ENCODE measurements at places on chromosomes 16 and 17.

DNA sequence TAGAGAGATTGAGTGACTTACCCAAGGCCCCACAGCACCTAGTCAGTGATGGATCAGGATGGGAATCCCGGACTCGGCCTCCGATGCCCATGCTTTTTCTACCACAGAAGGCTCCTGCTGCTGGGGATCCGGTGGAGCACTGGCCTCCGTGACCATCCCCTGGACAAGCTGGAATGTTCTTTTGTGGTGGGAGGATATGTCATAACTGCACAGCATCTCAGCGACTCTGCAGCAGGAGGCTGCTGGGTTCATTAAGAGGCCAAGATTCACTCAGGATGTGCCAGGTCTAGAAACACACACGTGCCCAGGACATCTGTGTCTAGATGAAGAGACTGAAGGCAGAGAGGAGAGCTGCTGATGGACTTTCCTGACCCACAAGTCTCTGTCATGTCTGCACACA, 34.7 kb upstream of the NGFR start:
- DNase-seq, result no peak

- no peak for DNase-seq
Observed at GRCh38 chr16:49528866-49529288, 155.3 kb downstream of the C16orf78 start.

DNA sequence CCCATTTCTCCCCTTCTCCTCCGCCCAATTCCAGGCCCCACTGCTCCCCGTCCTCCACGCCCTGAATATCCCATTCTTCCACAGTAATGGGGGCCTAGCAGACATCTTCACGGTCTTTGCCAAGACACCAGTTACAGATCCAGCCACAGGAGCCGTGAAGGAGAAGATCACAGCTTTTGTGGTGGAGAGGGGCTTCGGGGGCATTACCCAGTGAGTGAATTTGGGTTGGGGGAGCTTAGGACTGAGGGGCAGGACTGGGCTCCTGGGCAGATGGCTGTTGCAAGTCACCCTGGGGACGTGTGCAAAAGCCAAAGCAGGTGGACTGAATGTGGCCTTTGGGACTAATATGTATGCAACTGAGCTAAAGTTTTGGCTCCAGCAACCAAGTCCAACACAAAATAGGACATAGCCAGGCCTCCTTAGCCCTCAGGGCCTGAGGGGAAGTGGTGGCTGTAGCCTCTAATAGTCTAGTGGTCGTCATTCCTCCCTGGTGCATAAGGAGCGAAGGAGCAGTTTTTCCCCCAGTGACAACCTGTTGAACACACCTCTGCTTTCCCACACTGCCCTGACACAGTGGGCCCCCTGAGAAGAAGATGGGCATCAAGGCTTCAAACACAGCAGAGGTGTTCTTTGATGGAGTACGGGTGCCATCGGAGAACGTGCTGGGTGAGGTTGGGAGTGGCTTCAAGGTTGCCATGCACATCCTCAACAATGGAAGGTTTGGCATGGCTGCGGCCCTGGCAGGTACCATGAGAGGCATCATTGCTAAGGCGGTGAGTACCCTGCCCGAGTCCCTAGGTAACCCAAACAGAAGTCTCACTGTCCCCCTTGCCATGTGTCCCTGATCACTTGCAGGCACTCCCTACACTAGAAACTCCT, 2.6 kb downstream of the ACADVL start:
- DNase-seq, result no peak

DNA sequence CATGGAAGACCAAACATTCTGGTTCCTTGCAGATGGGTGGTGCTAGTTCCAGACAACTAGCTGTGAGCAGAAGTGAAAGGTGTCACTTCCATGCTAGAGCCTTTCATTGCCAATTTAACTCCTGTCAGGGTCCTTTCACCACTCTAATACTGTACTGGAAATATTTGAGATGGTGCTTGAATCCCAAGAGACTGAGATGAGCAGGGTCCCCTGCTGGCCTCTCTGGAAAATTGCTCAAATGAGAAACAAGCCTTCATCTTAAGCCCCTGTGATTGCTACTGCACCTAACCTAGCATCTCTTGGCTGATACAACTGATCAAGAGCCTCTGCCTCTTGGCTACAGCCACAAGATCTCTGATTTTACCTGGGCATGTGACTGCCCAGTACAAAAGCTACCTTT, 7.4 kb upstream of the VAC14 start:
- no peak for DNase-seq

DNA sequence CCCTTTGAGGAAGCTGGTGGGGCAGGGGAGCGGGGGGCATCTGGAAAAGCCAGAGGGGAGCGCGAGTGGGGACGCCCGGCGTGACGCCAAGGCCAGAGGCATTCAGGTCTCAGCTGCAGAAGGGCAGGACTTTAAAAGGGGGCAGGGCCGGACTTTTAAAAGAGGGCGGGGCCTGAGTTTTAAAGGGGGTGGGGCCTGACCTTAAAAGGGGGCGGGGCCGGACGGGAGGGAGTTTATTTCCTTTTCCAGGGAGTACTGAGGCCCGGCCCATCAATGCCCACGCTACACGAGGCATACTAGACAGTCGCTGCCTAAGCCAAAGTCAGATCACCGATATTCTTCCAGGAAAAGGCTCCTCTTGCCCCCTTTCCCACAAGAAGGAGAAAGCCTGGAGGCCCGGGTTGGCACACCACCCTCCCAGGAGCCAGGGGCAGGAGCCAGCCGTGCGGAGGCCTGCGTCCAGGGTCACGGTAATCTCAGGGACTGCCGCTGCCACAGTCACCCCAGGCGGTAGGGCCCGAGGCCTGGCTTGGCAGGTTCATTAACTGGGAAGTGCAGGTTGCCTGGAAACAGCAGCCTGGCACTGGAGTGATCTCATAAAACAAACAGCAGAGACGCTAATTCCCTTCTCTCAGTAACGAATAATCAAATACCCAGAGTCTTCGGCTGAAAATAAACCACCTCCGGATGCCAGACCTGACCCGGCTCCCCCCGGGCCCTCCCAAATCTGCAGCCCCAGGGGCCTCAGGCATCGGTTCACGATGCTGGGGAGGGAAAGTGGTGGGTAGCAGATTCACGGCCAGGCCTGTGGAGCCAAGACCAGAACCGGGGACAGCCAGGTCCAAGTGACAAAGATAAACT, 90.7 kb downstream of the TIMM22 start:
- DNase-seq, result no peak

- no peak for DNase-seq
Observed at GRCh38 chr17:7352910-7353635, 1.1 kb downstream of the KCTD11 start.

- no peak for DNase-seq
Observed at GRCh38 chr16:70694868-70695218, 9.0 kb upstream of the MTSS2 start.

- no peak for DNase-seq
Observed at GRCh38 chr17:52143542-52143941, 15.0 kb downstream of the CA10 start.

DNA sequence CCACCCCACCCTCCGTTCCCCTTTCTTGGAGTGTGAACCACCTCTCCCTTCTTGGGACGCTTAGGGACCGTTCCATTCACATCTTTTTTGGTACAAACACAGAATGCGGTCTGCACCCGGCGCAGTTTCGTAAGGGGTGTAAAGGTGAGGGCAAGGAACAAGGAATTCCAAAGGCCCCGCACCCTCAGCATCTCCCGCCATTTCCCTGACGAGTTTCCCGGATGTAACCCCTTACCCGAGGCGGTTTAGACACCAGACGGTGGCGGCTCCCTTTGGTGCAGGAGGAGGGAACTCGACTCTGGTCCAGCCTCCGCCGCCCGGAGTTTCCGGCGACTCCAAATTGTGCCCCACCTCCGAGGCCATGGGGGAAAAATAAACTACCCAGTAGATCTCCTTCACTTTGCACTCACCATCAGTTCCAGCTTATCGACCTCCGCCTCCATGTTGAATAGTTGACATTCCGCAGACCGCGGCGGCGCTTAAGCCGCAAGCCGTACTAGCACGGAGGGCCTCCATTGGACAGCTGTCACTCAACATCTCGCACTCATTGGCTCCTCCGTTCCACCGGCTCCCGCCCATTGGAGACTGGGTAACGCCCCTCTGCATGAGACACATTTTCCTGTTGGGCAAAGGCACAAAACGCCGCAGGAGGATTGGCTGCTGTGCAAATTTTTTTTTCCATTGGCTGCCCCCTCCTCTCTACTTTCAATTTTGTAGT, at the start of gene SKA2:
TSS of gene SKA2 (minus strand) at position 466 of the 718 bp plus-strand sequence. CDS start at position 443, 23 bp downstream.
- peak; percentile 98 for DNase-seq

DNA sequence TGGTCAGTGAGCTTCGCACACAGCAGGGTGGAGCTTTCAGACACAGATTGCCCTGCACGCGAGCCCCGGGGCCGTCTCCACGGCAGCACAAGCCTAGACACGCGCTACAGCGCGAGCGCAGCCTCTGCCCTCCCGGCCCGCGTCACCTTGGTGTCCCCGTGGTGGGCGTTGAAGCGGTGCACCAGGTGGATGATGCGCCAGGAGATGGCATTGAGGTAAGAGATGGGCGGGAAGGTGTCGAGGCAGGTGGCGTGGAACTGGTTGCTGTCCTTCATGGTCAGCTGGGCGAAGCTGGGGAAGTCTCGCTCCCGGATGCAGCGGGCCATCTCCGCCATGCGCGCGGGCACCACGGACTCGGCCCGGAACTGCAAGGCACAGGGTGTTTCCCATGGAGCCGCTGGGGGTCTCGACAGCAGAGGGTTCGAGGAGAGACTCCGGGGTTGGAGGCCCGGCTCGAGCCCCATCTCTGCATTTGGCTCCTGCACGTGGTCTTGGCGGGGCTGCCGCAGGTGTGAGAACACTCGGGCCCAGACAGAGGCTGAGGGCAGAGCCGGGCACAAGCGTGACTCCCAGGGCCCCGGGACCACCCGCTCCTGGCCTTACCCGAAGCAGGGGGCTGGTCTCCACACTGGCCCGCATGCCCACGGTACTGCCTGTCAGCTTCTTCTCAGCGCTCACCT, 4.3 kb upstream of the CYBA start:
- DNase-seq, result no peak

- DNase-seq, result no peak
Observed at GRCh38 chr17:50944054-50944901, 78.1 kb upstream of the TOB1 start.

GRCh38 chr17:68640242-68640989, 39.2 kb upstream of the FAM20A start:
- DNase-seq, result no peak

Measured in esophagus squamous epithelium (tissue), 5 donors.